Large intestine (tissue), 12 donors: ENCODE measurements at places on chromosomes 5 and 9. TPM values are rescaled to one million over a fixed set of nuclear protein-coding genes. Genes with fewer than 3 reads are reported as not detected.

Gene ACSL6
- polyA plus RNA-seq: 2.9 TPM

Gene LECT2
- polyA plus RNA-seq: not detected

Gene CRAT
- polyA plus RNA-seq: 84.3 TPM

- H3K36me3 ChIP-seq: peaks cover 20% of the 10 kb centered on the region
- H3K4me1 ChIP-seq: peaks cover 10% of the 10 kb centered on the region
- no peaks in the 10 kb centered on the region for H3K27me3 ChIP-seq
- no peak overlapping the region for H3K27ac ChIP-seq
Observed at GRCh38 chr9:75081632-75082031, 6.3 kb downstream of the NMRK1 start.

DNA sequence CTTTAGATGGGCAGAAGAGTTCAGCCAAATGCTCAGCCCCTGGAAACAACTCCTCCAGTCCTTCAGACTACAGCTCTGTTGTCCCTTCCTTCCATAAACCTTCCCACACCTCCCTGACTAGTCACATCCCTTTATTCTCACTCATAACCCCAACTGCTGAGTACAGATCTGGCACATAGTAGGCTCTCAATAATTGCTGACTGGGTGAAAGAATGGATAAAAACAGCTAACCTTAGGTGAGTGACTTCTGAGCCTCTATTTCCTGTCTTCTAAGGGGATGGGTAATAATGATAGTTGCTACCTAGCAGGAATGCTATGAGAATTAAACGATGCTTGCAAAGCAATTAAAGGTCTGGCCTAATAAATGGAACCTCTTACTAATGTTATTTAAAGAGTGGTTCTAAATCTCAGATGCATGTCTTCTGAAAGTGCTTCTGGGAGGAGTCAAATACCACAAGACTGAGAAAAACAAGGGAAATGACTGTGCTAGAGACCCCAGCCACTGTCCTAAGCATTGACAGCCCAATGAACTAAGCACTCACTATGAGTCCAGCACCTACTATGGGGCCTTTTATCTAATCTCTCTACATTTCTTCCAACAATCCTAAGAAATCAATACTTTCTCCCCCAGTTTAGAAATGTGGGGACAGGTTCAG, 2.5 kb upstream of the NR6A1 start:
- no peaks in the 10 kb centered on the region for H3K36me3 ChIP-seq
- peaks cover 37% of the 10 kb centered on the region for H3K27me3 ChIP-seq
- H3K27ac ChIP-seq: no peak overlapping the region
- H3K4me3 ChIP-seq: no peak overlapping the region

DNA sequence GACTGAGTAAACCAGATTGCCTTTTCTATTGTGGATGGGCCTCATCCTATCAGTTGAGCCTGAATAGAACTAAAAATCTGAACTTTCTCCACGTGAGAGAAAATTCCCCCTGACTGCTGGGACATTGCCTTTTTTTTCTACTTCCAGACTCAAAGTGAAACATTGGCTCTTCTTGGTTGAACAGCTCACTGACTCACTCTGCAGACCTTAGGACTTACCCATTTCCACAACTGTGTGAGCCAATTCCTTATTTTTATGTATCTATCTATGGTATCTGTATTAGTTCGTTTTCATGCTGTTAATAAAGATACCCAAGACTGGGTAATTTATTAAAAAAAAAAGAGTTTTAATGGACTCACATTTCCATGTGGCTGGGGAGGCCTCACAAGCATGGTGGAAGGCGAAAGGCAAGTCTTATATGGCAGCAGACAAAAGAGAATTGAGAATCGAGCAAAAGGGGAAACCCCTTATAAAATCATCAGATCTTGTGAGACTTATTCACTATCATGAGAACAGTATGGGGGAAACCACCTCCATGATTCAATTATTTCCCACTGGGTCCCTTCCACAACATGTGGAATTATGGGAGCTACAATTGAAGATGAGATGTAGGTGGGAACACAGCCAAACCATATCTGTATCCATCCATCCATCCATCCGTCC, 306.7 kb upstream of the SLC24A2 start:
- no peak overlapping the region for H3K27ac ChIP-seq
- H3K36me3 ChIP-seq: no peaks in the 10 kb centered on the region
- no peak overlapping the region for H3K4me3 ChIP-seq
- no peak for DNase-seq
- H3K27me3 ChIP-seq: no peaks in the 10 kb centered on the region

DNA sequence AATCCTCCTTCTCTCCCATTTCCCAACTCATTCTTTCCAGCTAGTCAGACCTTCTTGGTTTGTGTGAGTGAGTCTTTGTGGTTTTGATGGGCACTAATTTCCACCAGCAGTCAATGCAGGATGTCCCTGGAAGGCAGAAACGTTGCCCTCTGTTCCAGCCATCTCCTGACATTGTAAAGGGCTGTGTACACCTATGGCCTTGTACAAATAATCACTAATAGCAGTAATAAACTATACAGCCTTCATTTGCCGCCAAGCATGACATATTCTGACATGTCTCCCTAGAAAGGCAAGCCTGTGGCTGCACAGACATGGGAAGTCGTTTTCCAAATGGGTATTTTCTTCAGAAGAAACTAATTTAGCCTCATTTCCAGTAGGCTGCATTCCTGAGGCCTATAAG, 18.4 kb upstream of the DENND1A start:
- no peak overlapping the region for H3K27ac ChIP-seq
- DNase-seq: peak; percentile 42
- peaks cover 10% of the 10 kb centered on the region for H3K4me1 ChIP-seq
- no peaks in the 10 kb centered on the region for H3K36me3 ChIP-seq

- no peaks in the 10 kb centered on the region for H3K4me1 ChIP-seq
- DNase-seq: no peak
- no peak overlapping the region for H3K4me3 ChIP-seq
- H3K27me3 ChIP-seq: peaks cover 2% of the 10 kb centered on the region
- H3K36me3 ChIP-seq: no peaks in the 10 kb centered on the region
Observed at GRCh38 chr5:158869854-158870253, 229.9 kb downstream of the EBF1 start.

- H3K27ac ChIP-seq: no peak overlapping the region
- no peak overlapping the region for H3K4me3 ChIP-seq
Observed at GRCh38 chr5:32475334-32476097, 31.0 kb upstream of the ZFR start.

GRCh38 chr9:99820685-99821395, 845 bp upstream of the NR4A3 start:
- peaks cover 43% of the 10 kb centered on the region for H3K27me3 ChIP-seq
- no peaks in the 10 kb centered on the region for H3K36me3 ChIP-seq
- DNase-seq: peak; percentile 64
- peaks cover 42% of the 10 kb centered on the region for H3K4me1 ChIP-seq
- peak overlapping the region; percentile 54 for H3K27ac ChIP-seq
- peak overlapping the region; percentile 61 for H3K4me3 ChIP-seq

GRCh38 chr5:96548905-96549304, 113.3 kb upstream of the CAST start:
- H3K4me1 ChIP-seq: no peaks in the 10 kb centered on the region
- no peaks in the 10 kb centered on the region for H3K36me3 ChIP-seq
- H3K4me3 ChIP-seq: no peak overlapping the region
- H3K27ac ChIP-seq: no peak overlapping the region

- no peak overlapping the region for H3K27ac ChIP-seq
- H3K27me3 ChIP-seq: no peaks in the 10 kb centered on the region
- no peaks in the 10 kb centered on the region for H3K36me3 ChIP-seq
Observed at GRCh38 chr9:72278959-72279358, 86.0 kb downstream of the ZFAND5 start.
